Motor neuron (in vitro differentiated cells): ENCODE measurements at places on chromosomes 4 and X.

DNA sequence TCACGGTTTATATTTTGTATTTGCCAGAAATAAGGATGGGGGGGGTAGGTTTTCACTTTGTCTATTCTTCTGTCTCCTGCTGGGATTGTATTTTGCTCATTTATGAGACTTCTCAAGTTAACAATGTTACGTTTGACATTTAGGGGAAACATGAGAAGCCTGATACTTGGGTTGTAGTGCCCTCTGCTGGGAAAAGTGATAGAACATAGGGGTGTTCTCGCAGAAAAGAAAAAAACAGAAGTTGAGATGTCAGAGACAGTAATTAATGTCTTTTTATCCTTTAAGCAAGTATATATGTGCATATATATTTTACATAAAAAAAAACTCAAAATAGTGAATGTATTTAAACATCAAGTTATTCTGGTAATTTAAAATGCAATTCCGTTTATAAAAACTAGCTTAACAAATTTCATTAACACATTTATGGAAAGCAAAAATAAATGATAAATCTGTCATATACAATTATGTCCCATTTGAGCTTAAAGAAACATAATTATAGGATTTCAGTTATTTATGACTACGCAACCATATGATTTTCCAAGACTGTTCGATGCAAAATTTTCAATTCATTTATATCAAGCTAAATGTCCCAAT is 46.0 kb upstream of the TMPRSS11F start:
- no peak for ATAC-seq

- ATAC-seq = no peak
These were observed 14.9 kb downstream of the PKD2 start for GRCh38 chr4:88022289-88022688.

DNA sequence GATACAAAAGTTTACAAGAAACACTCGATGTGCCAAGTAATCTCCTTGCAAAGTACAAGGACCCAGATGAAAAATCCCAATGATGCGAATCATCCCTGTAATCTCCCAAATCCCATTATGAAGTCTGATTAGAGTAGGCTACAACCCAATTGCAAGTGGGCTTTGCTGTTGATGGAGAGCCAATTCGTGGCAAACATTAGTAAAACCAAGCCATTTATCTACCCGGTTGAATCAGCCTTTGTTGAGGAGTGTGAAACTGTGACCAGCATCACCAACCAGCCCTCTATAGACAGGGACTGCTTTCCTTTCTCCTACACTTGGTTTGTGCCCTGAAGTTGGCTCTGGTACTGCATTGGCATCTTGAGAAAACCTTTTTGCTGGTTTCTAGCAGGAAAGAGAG is 1.2 kb upstream of the PRPS2 start:
- ATAC-seq = no peak

- peak; percentile 68 for ATAC-seq
These were observed 92.2 kb upstream of the PGRMC2 start for GRCh38 chr4:128379860-128380259.

- no peak for ATAC-seq
These were observed 449.1 kb downstream of the FAM133A start for GRCh38 chrX:94123062-94123461.

- ATAC-seq = no peak
These were observed 35.9 kb downstream of the FAM13A start for GRCh38 chr4:89021062-89021461.
